Stimulated activated CD8-positive, alpha-beta memory T cell treated with anti-CD3 and anti-CD28 coated beads, Interleukin-15, amount 100 ng/mL, for 24 hours (primary cell): ENCODE measurements at places on chromosomes 7 and 10.

- no peak for DNase-seq
Measured at GRCh38 chr7:150380463-150380862, 1.3 kb downstream of the ZNF775 start.

DNA sequence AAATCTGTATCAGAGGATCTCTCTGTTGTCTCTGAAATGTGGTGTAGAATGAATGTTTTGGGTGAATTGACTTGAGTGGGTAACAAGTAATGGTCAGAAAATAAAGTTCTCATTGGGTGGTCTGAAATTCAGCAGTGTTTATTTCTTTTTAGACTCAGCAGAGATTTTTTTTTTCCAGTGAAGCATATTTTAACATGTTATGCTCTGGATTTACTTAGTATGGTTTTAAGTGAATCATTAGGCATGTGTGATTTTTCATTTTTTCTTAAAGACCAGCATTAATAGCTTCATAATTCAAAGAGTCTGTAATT, 63.5 kb downstream of the REEP3 start:
- no peak for DNase-seq

DNA sequence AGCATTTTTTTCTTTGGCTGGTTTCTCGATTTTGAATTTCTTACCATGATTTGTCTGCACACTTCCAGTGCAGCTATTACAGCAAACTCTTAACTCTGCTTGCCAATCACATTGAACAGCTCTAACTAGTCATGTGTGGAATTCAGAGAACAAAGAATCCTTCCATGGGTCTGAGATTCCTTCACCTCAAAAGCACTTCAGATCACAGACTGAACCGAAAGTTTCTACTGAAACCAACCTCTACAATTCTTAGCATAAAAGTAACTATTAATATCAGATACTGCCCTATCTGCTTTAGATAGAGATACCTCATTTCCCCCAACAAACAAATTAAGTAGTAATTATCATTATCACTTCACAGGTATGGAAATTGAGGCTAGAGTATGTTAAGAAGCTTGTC, 56.5 kb upstream of the SP4 start:
- DNase-seq, result no peak

DNA sequence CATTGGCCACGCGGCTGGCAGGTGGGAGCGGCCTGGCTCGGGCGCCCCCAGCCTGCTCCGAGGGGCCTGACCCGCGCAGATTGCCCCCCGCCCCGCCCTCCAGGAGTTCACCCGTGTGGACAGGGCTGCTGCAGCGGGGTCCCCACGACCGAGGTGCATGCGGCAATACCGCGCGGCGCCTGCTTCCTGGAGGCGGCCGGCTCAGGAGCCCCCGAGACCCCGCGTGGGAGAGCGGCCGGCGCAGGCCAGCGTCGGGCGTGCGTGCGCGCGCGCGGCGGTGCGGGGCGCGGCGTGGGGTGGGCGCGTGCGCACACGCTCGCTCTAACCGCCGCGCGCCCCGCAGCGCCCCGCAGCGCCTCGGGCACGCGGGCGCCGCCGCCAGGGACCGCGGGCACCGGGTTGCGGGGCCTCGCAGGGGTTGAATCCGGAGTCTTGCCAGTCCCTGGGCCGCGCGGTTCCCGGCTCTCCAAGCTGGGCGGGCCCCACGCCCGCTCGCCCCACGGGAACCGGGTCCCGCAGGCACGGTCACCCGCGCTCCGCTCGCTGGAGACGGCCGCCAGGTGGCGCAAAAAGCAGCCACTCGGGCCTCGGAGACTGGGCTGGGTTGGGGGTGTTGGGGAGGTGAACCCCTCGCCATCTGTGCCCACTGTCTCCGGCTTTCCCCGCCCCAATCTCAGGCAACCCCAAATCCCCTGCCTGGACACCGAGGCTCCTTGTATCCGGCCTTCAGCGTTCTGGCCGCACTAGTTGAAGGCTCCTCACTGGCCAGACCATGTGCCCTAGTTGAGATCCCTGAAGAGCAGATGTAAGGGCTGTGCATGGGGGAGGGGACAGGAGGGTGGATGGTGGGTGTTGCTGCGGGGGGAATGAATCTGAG, 1.3 kb upstream of the ACHE start:
- no peak for DNase-seq

DNA sequence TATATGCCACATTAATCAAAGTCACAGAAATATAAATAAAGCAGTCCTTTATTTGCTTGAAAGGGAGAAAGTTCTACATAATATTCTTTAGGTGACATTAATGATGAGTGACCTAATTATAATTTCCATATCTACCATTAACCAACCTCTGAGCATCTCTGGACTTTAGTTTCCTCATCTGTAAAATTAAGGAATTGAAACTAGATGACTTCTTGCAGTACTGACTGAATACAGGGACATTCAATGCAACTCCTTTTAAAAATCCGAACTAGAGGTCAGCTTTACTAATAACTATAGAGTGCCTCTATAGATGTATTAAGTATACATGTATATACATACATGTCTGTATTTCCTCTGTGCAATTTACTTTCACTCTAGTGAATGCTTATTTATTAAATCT, 3.9 kb downstream of the FMC1 start:
- no peak for DNase-seq

GRCh38 chr7:94449151-94449725, 54.5 kb downstream of the COL1A2 start:
- DNase-seq, result no peak

GRCh38 chr7:94561841-94562514, 52.4 kb downstream of the CASD1 start:
- DNase-seq, result no peak

- no peak for DNase-seq
Measured at GRCh38 chr10:86106616-86107015, 260.0 kb downstream of the GRID1 start.

DNA sequence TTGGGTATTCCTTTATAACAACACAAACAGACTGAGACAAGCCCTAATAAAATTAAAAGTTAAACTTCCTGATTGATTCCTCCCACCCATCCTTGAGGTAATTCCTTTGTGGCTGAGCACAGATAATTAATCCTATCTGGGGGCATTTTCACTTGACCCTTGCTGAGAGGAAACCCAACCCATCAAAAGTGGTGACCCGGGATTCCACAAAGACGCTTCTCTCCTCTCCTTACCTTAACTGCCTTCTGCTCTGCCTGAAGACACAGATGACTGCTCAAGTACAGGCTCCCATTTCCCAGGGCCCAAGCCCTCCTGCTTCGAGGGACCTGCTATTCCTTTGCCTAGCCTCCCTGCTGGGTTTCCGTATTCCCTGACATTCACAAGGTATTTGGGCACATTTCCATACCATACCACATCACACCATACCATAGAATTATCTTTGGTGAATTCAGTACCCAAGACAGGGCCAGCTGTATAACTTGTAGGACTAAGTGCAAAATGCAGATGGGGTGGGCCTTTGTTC, 9.8 kb upstream of the MAPK8 start:
- no peak for DNase-seq

- DNase-seq, result no peak
Measured at GRCh38 chr7:134662166-134662870, 15.7 kb downstream of the BPGM start.

GRCh38 chr10:72802332-72802731, 91.2 kb upstream of the OIT3 start:
- no peak for DNase-seq

DNA sequence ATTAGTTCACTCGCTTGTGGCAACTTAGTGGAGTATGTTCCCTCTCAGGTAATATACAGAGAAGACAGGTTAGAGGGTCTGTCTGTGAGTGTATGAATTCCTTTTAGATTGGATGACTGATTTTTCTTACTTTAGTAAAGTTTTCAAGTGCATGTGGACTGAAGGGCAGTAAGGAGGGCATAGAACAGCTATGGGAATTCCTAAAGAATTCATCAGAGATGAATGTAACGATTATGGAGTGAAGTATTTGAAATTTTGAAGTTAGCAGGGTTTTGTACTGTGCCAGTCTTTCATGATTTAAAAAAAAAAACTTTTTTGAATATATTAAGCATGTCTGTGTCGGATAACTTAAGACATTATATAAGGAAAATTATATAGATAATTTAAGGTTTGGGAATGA, 15.5 kb downstream of the MAPK8 start:
- no peak for DNase-seq

GRCh38 chr10:35554461-35555056, 50.6 kb upstream of the GJD4 start:
- DNase-seq, result no peak

DNA sequence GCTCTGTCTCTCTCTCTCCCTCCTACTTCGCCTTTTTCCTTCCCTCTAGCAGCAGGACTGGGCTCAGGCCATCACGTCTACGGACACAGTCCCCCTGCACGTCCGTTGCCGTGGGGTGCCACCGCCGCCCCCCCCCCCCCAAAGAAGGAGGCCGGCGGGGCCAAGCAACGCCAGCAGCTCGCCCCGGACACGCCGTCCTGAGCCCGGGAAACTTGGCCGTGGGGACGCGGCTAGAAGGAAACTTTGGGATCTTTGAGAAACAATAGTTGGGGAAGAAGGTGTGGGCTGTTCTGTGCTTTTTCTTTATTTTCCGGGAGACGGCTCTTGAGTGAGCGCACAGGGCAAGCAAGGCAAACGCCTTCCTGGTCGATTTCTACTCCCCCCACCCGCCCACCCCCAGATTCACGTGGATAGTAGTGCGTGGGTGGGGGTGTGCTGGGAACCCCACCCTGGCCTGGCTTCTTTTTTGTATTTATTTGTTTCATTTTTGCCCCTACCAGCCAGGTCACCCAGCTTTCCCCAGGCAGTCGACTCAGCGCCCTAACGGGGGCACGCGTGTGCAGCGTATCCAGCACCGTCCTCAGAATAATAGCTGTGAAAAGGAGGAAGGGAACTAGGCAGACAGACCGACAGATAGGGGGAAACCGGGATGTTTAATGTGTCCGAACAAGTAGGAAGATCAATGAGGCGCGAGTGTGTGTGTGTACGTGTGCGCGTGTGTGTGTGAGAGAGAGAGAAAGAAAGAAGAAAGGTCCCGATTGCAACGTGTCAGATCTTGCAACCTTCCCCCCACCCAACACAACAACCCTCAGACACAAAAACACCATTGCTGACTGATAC, 1.4 kb downstream of the MXI1 start:
- DNase-seq, result no peak

DNA sequence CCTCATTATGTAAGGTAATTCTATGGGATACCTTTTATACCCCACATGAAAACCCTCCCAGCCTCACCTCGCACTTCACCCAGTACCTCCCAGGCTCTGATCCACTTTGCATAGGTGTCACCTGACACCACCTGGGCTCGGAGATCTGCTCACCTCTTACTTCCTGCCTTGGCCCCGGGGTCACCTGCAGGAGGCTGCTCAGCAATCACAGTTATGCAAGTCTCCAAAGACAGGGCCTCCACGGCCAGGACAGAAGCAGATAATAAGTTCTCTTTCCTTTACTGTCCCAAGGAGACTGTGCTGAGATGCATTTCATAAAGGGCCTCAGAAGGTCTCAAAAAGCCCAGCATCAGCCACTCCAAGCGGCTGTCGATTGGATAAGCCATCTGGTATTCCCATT, 112.4 kb upstream of the PPP2R2D start:
- no peak for DNase-seq

DNA sequence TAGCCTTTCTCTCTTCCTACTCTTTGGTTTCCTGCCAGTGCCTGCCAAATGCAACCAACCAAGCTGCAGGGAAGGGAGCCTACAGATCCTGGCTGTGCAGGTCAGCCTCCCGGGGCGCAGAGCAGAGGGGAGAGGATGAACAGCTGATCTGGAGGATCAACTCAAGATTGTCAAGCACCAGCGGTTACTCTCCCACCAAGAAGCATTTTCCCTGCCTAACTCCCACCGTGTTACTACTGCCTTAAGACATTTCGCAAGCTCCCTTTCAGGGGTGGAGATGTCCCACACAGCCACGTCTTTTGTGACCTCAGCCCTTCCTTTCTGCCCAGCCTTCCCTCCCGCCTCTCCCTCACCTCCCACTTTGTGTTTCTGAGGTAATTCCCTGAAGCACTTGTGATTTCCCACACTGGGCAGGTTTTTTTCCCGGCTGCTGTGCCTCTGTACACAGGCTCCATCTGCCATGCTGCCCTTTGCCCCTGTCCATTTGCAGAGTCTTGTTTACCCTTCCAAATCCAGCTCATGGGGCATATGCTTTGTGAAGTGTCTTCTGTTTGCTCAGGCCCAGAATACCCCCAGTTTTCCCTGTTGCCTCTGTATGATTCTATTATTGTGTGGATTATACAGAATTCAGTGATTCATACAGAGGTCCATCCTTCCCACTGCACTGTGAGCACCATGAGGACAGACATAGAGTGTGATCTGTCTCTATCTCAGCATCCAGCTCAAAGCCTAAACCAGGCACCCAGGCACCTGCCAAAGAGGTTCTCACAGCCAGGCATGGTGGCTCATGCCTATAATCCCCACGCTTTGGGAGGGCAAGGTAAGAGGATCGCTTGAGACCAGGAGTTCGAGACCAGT, 40.9 kb upstream of the PAPSS2 start:
- no peak for DNase-seq

DNA sequence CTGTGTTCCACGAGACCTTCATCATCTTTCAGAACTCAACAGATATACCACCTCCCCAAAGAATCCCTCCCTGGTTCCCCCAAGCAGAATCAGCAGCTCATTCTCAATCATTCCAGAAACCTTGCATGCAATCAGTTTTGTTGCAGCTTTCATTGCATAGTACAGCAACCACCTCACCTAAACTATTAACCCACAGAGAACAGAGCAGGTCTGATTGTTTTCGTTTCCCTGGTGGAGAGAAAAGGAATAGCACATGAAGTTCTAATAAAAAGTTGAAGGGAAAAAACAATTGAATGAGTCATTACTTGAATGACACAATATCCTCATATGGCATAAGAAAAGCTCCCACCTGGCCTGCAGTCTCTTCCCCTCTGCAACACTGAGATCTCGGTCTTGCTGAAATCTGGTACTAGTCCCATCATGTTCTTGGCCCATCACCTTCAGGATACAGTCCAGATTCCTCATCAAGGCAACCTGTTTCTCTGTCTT, 147.1 kb upstream of the GDF10 start:
- no peak for DNase-seq

- DNase-seq, result no peak
Measured at GRCh38 chr10:48551861-48552591, 52.8 kb downstream of the ARHGAP22 start.

- no peak for DNase-seq
Measured at GRCh38 chr10:91194497-91195179, 25.8 kb upstream of the PCGF5 start.

GRCh38 chr10:79984851-79985250, 35.9 kb upstream of the SFTPD start:
- DNase-seq, result no peak

GRCh38 chr7:131322861-131323260, 4.8 kb upstream of the MKLN1 start:
- DNase-seq, result no peak
